ENCODE measurements at places on chromosomes 3 and 15. TPM values are rescaled to one million over a fixed set of nuclear protein-coding genes. Genes with fewer than 3 reads are reported as not detected.
A peak's percentile ranks its signal among the peaks of the same experiment; 100 is the strongest.

- no peak for DNase-seq
Observed at GRCh38 chr15:49747340-49747739, 126.5 kb downstream of the DTWD1 start.

- no peak for DNase-seq
Observed at GRCh38 chr3:146454796-146455195, 14.6 kb downstream of the PLSCR2 start.

GRCh38 chr3:31027191-31027761, 132.8 kb upstream of the GADL1 start:
- DNase-seq = no peak

PLAAT1 gene
- total RNA-seq = not detected

GRCh38 chr15:37166402-37166801, 66.1 kb upstream of the MEIS2 start:
- DNase-seq = no peak

ZBTB11 gene
- total RNA-seq = 27.5 TPM

DNA sequence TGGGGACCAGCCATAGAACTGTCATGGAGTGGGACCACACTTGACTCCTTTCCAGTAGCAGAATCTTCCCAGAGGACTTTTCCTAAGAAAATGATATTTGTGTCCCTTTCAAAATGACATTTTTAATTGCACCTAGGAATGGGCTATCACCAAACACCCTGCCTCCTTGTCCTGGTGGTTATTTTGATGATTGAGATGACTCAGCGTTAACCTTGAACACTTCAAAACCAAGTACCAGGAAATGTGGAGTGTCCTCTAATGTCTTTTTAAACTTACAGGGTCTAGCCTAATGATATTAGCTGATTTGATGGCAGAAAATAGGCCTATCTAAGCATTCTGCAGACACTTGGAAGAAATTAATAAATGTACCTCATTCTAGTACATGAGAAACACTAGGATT, 90.7 kb downstream of the HHLA2 start:
- no peak for DNase-seq

- DNase-seq = no peak
Observed at GRCh38 chr15:45548753-45549520, 26.4 kb upstream of the SLC30A4 start.

CLDN18 gene
- total RNA-seq = not detected

DNA sequence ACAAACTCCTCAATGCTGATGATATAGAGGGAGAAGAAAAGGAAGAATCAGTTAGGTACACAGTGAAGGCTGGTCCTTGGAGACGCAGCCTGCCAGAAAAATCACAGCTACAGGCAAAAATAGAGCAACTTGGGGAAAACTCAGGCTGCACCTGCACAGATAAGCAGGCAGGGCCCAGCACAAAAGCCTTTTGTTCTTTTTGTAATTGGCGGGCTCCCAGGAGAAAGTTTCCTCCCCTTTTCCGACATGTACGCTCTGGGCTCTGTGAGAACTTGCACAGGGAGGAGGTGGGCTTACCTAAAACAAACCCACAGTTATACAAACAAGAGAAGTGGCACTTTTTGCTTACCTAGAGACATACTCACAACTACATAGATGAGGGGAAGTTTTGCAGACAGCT, 813.4 kb upstream of the EPHA6 start:
- DNase-seq = no peak

GRCh38 chr15:62850318-62850717, 192.2 kb upstream of the TPM1 start:
- no peak for DNase-seq

DNA sequence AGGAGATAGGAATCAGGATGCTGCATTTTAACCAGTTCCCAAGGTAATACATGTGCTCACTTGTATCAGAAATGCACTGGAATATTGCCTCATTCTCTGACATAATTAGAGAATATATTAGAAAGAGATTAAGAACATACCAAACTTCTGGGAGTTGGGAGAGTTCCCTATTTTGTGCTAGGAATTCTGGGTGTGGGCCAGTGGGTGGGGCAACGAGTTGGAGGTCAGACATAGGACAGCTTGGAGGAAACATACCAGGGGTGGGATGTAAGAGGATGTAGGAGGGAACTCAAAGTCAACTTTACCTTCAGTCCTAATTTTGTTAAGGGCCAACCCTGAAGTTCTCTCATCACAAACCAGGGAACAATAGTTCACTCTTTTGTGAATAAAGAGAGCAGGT, 83.6 kb downstream of the SLC7A14 start:
- DNase-seq = no peak

GRCh38 chr3:165744025-165744424, 93.2 kb downstream of the BCHE start:
- no peak for DNase-seq

DNA sequence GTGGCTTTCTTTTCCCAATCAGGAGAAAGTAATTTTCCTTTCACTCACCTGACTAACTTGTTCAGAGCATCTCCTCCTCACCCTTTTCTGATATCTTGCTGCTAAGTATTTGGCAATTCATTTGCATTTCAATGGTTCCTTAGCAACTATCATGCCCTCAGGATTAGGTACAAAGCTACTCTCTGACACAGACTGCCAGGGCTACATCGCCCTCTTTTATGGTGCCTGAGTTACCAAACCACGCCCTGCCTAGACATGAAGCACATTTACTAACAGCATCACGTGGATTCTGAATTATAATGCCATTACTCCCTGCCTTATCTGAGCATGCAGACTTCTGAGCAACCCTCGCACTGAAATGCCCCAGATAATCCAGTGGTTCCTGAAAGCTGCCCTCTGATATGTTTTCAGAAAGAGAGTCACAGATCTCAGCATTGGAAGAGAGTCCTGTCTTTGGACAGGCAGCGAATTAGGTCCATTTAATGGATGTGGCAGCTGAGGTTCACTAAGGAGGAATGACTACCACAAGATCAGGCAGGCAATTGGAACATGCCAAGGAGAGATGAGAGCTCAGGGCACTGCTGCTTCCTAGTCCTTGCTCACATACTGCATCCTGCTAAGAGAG, 14.5 kb downstream of the EPHB1 start:
- no peak for DNase-seq

GRCh38 chr3:129526121-129526900, 2.1 kb upstream of the RHO start:
- DNase-seq = no peak

TUSC7 gene
- not detected for total RNA-seq

XIRP1 gene
- not detected for total RNA-seq

GRCh38 chr15:22878103-22878502, 39.6 kb downstream of the NIPA2 start:
- DNase-seq = no peak

XPC gene
- total RNA-seq = 33.6 TPM

GRCh38 chr15:52200831-52201365, 9.7 kb upstream of the GNB5 start:
- DNase-seq = no peak

GRCh38 chr15:70557521-70558258, 205.7 kb downstream of the UACA start:
- DNase-seq = peak; percentile 88

DNA sequence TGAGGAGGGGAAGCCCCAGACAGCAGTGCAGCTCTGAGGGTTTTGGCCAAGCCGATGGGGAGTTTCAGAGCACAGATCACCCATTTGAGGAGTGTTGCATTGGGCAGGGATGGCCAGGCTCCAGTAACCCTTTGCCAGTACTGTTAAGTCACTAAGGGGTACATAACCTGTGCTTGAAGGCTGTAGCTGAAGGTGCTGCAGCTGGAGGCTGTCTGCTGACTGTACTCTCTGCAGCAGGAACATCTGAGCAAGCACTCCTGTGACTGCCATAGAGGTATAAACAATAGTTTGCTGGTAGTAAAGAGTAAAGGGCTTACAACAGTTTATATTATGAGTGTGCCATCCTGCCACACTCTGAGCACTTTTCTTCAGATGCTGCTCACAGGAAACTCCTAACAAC, 297.8 kb downstream of the EPHA3 start:
- DNase-seq = no peak

DNA sequence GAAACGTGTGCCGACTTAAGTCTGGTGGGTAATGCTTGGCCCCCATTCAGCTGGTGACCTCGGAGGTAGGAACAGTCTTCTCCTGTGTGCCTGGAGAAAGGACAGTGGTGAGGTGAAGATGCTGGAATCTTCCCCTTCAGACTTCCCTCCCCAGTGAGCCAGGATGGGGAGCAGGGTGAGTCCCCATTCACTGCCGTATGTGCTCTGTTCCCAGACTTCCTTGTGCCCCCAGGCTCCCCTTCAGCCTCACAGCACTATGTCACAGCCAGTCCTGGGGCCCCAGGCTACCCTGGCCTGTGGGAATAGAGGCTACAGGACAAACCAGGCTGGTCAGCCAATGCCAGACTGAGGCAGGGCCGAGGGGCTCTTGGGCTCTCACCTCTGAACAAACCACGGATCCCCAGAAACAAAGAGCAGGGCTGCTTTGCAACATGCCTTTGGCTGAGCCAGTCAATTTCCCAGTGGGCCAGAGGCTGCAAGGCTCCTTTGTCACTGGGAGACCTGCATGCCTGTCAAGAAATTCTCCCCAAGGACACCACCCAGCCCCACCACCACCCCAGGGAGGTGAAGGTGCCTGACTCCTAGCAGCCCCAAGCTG, 31.8 kb upstream of the HHATL start:
- DNase-seq = peak; percentile 74

- no peak for DNase-seq
Observed at GRCh38 chr3:161150001-161150525, 44.9 kb upstream of the B3GALNT1 start.

- no peak for DNase-seq
Observed at GRCh38 chr3:139472380-139473010, 3.8 kb downstream of the RBP2 start.

DNA sequence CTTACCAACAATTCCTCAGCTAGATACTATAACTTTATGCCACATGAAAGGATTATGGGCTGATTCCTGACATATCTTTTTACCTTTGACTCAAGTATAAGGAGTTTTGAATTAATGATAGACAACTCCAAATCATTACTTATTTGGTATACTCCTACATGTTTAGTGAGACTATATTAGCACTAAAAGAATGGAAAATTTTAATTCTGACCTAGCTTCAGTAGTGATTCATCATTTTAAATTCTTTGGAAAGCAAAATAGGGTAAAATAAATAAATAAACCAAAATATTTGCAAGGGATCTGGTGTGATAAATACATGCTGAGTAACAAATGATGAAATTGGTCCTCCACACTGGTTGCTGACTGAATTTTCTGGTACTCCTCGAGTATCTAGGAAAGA, 42.3 kb upstream of the VGLL3 start:
- no peak for DNase-seq

DNA sequence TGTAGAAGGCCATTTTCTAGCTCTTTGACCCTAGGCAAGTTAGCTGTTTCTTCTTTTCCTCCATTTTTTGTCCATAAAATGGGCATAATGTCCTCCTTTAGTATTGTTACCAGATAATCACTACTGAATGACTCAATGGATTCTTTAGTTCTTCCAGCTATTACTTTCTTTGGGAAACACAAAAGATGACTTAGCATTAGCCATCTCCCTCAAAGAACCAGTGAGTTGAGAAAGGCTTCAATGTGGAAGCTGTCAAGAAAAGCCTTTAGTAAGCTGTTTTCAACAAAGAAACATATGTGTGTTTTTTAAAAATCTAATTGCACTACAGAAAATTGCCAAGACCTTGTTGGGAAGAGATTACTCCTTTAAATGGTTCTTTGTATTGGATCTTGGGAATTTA, 135.7 kb downstream of the SLC9A9 start:
- no peak for DNase-seq
